ENCODE measurements at places on chromosomes 1 and 21. TPM values are rescaled to one million over a fixed set of nuclear protein-coding genes. Genes with fewer than 3 reads are reported as not detected.
A peak's percentile ranks its signal among the peaks of the same experiment; 100 is the strongest.

The DNAJC16 gene
- 22.5 TPM for total RNA-seq

The HAO2 gene
- not detected for total RNA-seq

The FYB2 gene
- total RNA-seq, result not detected

The EPHA2 gene
- 21.7 TPM for total RNA-seq

The SIM2 gene
- not detected for total RNA-seq

The MDM4 gene
- 12.6 TPM for total RNA-seq

The GBP4 gene
- not detected for total RNA-seq

The OR2T33 gene
- not detected for total RNA-seq

The VANGL1 gene
- 11.7 TPM for total RNA-seq

- H3K27me3 ChIP-seq, result no peaks in the 10 kb centered on the region
- H3K4me3 ChIP-seq, result no peak overlapping the region
- no peaks in the 10 kb centered on the region for H3K36me3 ChIP-seq
- no peak overlapping the region for H3K27ac ChIP-seq
Measured at GRCh38 chr1:177384461-177384860, 213.7 kb downstream of the BRINP2 start.

DNA sequence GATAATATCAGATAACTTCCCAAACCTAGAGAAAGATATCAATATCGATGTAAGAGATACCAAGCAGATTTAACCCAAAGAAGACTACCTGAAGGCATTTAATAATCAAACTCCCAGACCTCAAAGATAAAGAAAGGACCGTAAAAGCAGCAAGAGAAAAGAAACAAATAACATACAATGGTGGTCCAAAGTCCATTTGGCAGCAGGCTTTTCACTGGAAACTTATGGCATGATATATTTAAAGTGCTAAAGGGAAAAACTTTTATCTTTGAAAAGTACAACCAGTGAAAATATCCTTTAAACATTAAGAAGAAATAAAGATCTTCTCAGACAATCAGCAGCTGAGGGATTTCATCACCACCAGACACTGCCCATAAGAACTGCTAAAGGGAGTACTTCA, 812.7 kb upstream of the ADAMTS5 start:
- no peak overlapping the region for H3K4me3 ChIP-seq
- DNase-seq, result no peak
- no peaks in the 10 kb centered on the region for H3K4me1 ChIP-seq
- no peaks in the 10 kb centered on the region for H3K36me3 ChIP-seq
- H3K27me3 ChIP-seq, result no peaks in the 10 kb centered on the region

GRCh38 chr1:40092706-40093639, 4.1 kb downstream of the PPT1 start:
- no peaks in the 10 kb centered on the region for H3K4me1 ChIP-seq
- no peak for DNase-seq
- no peaks in the 10 kb centered on the region for H3K27me3 ChIP-seq

DNA sequence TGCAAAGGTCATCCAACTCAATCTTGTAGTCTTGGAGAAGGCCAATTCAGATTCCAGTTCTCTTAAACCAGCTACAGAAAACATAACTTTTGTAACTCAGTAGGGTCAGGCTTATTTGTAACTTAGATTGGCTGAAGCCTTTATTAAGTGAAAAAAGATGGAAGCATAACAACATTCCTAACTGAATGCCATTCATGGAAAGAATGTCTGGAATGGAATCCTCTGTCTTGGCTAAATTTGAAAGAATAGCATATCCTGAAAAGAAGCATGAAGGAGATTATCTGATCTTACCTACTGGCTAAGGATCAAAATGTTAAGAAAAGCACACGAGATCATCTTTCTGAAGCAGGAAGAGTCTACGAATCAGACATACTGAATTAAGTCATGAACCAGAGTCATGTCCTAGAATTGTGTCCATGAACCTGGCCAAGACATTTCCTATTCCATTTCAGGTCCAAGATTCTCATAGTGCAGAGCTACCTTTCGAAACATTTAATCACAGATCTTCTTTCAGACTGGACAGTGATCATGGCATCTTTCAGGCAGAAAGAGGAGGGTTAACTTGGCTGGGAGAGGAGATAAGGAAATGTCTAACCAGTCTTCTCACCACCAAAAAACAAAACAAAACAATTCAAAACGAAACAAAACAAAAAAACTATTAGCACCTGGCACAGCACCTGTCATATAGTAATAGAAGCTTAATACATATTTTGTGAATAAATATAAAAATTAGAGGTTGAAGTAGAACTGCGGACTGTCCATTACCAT, 75.6 kb downstream of the XCL2 start:
- H3K27ac ChIP-seq, result peak overlapping the region; percentile 38
- no peaks in the 10 kb centered on the region for H3K27me3 ChIP-seq
- no peak overlapping the region for H3K4me3 ChIP-seq
- H3K36me3 ChIP-seq, result no peaks in the 10 kb centered on the region

- peak; percentile 23 for DNase-seq
- no peak overlapping the region for H3K4me3 ChIP-seq
Measured at GRCh38 chr21:38236232-38236631, 20.6 kb upstream of the KCNJ15 start.

GRCh38 chr1:78101514-78101913, 55.7 kb downstream of the GIPC2 start:
- no peaks in the 10 kb centered on the region for H3K27me3 ChIP-seq
- H3K4me3 ChIP-seq, result peak overlapping the region; percentile 56
- peak; percentile 96 for DNase-seq

DNA sequence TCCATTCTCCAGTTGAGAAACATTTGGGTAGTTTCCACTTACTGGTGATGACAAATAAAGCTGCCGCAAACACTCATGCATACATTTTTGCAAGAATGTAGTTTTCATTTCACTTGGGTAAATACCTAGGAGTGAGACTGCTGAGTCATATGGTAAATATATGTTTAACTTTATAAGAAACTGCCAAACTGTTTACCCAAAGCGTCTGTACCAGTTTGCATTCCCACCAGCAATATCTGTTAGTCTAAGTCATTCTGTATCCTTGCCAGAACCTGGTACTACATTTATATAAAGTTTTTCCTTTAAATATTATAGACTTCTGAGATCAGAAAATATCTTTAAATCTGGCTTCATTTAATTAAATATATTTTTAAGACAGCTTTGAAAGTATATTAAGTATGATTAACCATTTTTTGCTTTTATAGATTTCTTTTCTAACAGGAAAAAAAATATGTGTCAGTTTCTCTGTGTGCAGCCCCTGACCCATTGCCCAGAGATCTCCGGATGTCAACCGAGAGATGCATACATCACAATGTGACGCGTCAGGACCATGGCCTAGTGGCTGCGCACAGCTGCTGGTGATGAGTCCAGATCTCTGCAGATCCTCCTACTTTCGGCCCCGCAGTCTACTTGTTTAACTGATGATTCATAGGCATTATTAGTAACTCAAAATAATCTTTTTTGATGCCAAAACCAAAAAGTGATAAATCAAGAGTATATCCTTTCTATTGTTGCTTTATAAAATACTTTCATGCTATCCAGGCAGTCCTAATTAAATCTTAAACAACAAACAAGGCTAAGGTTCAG, 227.1 kb upstream of the MAP1LC3C start:
- H3K4me3 ChIP-seq, result no peak overlapping the region
- H3K4me1 ChIP-seq, result no peaks in the 10 kb centered on the region
- H3K27ac ChIP-seq, result no peak overlapping the region
- no peaks in the 10 kb centered on the region for H3K27me3 ChIP-seq

DNA sequence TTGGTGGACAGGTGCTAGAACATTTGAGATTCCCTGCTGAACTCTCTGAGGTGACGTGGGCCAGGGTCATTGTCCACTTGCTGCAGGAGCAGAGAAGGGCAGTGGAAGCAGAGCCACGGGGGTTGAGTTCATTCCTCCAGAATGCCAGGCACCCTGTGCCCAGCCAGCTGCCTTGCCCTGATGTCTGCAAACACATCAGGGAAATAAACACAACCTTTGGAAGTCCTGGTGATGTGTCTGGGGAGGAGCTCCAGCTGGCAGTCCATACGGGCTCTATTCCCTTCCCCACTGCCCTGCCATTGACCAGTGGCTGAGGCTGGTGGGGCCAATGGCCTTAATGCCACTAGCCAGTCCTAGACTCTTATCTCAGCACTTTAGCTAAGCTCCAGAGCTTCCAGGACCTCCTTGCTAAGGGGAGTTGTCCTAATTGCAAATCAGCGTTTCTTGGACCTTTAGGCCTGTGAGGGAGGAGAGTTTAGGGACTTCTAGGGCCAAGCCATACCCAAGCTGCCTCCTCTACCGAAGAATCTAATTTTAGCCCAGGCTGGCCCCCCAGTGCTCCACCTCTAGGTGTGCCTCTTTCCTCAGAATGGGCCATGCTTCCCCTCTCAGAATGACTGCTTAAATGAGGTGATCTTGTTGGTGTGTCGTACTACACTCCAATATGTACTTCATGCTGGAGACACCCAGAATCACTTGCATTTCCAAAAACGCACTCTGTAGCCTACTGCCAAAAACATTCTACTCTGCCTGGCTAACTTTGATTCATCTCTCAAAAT, 25.9 kb upstream of the MFSD2A start:
- peaks cover 7% of the 10 kb centered on the region for H3K4me1 ChIP-seq
- no peak overlapping the region for H3K27ac ChIP-seq
- no peak overlapping the region for H3K4me3 ChIP-seq

GRCh38 chr1:24155011-24155782, 12.3 kb upstream of the IL22RA1 start:
- H3K27ac ChIP-seq, result no peak overlapping the region
- H3K27me3 ChIP-seq, result peaks cover 18% of the 10 kb centered on the region
- DNase-seq, result peak; percentile 20
- peaks cover 1% of the 10 kb centered on the region for H3K4me1 ChIP-seq
- H3K36me3 ChIP-seq, result no peaks in the 10 kb centered on the region
- no peak overlapping the region for H3K4me3 ChIP-seq

DNA sequence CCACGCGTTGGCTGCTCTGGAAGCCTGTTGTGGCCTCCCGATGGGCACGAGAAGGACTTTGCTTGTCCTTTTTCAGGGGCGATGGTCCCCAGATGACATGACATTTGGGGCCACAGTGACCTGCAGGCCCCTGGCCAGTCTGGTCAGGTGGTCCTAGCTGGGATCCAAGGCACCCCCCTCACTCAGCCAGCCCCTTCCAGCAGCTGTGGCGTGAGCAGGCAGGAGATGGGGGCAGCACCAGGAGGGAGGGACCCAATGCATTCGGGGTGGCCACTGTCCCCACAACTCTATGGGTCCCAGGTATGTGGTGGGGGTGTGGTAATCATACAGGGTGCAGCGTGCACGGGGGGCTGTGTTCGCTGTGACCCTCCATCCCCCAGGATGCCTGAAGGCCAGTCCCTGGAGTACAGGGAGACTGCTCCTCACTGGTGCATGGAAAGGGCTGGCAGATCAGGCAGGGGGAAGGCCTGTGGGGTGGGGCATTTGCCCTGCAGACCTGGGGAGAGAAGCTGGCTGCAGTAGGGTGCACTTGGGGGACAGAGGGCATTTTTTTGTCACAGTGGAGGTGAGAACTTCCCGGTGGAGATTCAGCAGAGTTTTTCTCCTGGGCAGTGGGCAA, 31.7 kb downstream of the WNT3A start:
- H3K4me1 ChIP-seq, result no peaks in the 10 kb centered on the region
- H3K36me3 ChIP-seq, result no peaks in the 10 kb centered on the region
- H3K4me3 ChIP-seq, result no peak overlapping the region
- H3K27ac ChIP-seq, result no peak overlapping the region
- no peak for DNase-seq

GRCh38 chr1:152426731-152427130, 12.7 kb upstream of the CRNN start:
- H3K27me3 ChIP-seq, result no peaks in the 10 kb centered on the region
- no peak overlapping the region for H3K27ac ChIP-seq
- peak; percentile 38 for DNase-seq
- H3K4me3 ChIP-seq, result no peak overlapping the region
- no peaks in the 10 kb centered on the region for H3K4me1 ChIP-seq

DNA sequence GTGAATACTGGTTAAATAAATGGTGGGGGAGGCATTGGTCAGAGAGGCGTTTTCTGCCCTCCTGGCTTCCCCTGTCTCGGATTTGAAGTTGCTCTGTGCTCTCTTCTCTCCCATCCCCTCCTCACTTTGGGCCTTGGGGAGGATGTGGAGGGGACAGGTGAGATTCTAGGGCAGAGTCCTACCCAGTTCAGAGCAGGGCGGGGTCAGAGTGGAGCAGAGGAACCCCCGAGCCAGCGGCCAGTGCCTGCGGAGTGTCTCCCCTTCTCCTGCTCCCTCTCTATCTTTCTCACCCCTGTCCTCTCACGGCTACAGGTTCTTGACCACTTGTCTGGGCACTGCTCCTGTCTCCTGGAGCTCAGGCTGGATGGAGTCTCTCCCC, 8.1 kb downstream of the KNCN start:
- H3K36me3 ChIP-seq, result no peaks in the 10 kb centered on the region
- no peak overlapping the region for H3K4me3 ChIP-seq
- no peaks in the 10 kb centered on the region for H3K4me1 ChIP-seq
- H3K27ac ChIP-seq, result no peak overlapping the region
- H3K27me3 ChIP-seq, result peaks cover 43% of the 10 kb centered on the region

- no peaks in the 10 kb centered on the region for H3K36me3 ChIP-seq
- no peak overlapping the region for H3K4me3 ChIP-seq
- no peaks in the 10 kb centered on the region for H3K4me1 ChIP-seq
- no peak for DNase-seq
Measured at GRCh38 chr1:213221209-213221608, 170.2 kb downstream of the RPS6KC1 start.

DNA sequence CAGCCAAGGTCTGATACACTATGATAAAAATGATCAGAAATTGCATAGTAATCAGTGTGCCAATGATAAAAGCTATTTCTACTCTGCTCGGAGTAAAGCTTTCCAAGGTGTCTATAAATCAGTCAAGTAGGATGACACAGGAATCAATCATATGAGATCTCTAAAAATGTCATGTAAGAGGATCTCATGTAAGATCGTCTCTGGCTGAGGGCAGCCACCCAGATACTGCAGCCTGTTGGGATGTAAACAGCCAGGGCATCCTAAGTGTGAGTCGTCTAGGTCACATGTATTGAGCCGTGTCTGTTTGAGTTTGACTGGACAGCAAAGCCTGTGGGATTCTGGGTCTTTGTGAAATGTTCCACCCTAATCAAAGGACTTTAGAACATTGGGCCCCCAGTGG, 2.8 kb upstream of the TEX35 start:
- H3K27me3 ChIP-seq, result no peaks in the 10 kb centered on the region
- H3K27ac ChIP-seq, result no peak overlapping the region
- H3K4me1 ChIP-seq, result no peaks in the 10 kb centered on the region
- no peaks in the 10 kb centered on the region for H3K36me3 ChIP-seq

- no peaks in the 10 kb centered on the region for H3K36me3 ChIP-seq
- H3K27me3 ChIP-seq, result no peaks in the 10 kb centered on the region
- H3K4me3 ChIP-seq, result no peak overlapping the region
Measured at GRCh38 chr1:53554592-53555305, 95.5 kb downstream of the DMRTB1 start.

- H3K4me1 ChIP-seq, result peaks cover 38% of the 10 kb centered on the region
- no peak for DNase-seq
- H3K36me3 ChIP-seq, result no peaks in the 10 kb centered on the region
- H3K27me3 ChIP-seq, result no peaks in the 10 kb centered on the region
Measured at GRCh38 chr1:206686478-206687249, 2.0 kb downstream of the MAPKAPK2 start.

- H3K4me1 ChIP-seq, result no peaks in the 10 kb centered on the region
- no peaks in the 10 kb centered on the region for H3K27me3 ChIP-seq
- H3K36me3 ChIP-seq, result no peaks in the 10 kb centered on the region
- no peak overlapping the region for H3K27ac ChIP-seq
- H3K4me3 ChIP-seq, result peak overlapping the region; percentile 62
Measured at GRCh38 chr1:197928849-197929336, 11.7 kb downstream of the LHX9 start.
